ENCODE measurements at places on chromosomes 3 and 15. TPM values are rescaled to one million over a fixed set of nuclear protein-coding genes. Genes with fewer than 3 reads are reported as not detected.

DNA sequence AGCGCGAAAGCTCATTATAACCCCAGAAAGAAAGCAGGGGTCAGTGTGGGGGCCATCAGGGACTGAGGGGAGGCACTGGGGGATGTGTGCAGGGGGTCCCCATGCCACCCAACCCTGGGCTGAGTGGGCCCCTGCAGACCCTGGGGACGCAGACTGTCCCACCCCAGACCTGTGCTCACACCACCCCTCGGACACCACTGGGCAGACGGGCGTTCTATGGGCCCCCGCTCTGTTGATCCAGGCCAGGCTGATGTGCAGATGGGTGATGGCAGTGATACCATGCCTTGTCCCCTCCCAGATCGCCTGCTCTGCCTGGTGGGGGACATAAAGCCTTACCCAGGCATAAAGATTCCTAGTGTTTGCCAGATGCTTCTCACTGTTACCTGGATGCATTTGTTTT, 259.7 kb upstream of the TLE3 start:
- DNase-seq = no peak

DNA sequence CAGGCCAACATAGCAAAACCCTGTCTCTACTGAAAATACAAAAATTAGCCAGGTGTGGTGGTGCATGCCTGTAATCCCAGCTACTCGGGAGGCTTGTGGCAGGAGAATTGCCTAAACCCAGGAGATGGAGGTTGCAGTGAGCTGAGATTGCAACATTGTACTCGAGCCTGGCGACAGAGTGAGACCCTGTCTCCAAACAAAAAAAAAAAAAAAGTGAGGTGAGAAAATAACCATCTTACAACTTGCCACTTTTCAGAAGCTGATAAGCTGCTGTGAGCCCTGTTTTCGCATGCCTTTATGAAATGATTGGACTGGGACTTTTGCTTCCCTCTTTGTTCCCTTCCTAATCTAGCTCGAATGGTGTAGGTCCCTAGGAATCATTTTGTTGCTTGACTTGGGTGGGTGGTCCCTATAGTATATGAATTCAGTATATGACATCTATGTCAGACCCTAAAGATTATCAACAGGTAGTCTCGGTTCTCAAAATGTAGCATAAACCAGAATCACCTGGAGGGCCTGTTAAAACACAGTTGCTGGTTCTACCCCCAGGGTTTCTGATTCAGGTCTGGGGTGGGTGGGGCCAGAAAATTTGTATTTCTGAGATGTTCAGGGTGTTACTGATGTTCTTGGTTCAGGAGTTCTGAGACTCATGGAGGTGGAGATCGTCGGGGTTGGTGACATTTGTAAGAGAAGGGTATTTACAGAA, 107.9 kb downstream of the FNDC3B start:
- peak; percentile 68 for DNase-seq

DNA sequence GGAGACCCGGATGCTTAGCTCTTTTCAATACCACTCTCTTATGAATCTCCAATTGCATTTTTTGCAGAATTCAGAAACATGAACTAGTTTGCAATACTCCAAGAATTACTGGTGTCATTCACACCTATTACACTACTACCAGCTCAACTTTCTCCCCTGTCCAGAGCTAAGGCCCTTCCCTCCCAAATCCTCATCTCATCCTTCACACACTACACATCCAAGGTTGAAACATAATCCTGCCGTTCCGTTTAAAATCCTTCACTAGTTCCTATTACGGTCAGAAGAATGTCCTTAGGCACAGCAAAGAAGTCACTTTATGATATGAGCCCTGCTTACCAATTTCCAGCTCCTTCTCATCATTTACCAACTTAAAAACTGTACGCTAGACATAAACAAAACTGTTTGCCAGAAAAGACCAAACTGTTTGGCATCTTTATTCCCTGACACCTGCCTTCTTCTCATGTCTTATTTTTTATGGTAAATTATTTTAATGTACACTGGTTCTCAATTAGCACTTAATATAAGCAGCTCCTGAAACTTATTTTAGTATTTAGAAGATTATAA, 22.6 kb downstream of the TBL1XR1 start:
- no peak for DNase-seq

- no peak for DNase-seq
Observed at GRCh38 chr3:12980596-12981290, 92.5 kb downstream of the IQSEC1 start.

GRCh38 chr15:70443486-70444273, 319.7 kb downstream of the UACA start:
- no peak for DNase-seq

DNA sequence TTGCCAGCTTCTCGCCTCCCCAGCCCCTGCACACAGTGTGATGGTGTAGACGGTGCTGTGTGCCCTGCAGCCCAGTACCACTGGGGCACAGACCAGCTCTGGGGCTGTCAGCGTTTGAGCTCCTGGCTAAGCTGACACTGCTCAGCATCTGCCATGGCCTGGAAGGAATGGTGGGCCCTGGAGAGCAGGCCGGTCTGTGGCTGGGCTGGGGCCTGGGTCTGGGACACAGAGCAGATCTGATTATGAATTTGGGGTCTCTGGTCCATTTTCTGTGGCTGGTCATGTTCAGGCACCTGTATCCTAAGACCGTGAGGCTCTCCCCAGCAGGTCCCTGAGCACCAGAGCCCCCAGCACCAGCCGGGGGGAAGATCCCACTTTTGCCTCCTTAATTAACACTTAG, 34.7 kb downstream of the HCN4 start:
- DNase-seq = no peak

DNA sequence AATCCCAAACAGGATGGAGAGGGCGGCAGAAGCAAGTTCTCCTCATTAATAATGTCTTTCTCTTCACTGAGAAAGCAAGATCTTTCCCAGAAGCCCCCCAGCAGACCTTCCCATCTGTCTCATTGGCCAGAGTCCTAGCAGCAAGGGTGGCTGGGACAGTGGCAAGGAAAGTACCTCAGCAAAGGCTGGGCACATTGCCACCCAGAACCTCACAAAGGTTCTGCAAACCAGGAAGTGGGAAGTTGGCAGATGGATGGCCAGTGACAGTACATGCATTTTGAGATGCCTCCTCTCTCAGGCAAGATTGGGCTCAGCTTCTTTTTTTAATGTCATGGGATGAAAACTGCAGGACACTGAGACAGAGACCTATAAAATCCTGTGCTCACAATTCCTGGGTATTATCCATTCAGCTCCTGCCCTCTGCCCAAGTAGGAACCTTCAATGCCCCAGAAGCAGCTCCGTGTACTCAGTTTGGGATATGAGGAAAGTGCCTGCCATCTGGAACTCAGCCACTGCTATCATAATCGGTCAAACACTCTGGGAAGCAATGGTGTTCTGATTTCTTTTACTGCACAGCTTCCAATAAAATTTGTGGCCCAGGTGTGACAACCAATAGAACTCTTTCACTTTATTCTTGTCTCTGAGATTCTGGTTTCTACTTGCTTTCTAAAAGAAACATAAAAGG, 25.5 kb downstream of the DPH3 start:
- DNase-seq = no peak

GRCh38 chr3:87390353-87390752, 114.0 kb upstream of the POU1F1 start:
- DNase-seq = no peak

DNA sequence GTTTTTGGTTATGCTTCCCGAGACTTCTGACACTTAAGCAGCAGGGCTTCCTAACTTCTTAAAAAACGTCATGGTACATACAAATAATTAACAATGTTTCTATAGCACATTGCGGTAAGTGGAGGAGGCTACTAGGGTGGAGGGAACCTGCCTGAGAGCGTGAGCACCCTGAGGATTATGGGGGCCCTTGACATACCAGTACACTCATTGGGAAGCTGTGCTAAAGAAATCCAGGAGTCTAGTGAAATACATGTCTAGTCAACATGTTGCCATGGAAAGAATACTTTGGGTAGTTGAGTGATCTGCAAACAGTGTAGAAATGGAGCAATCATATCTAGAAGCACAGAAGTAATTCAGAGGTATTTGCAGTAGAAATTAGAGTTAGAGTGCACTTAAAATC, 39.2 kb upstream of the MAPKBP1 start:
- no peak for DNase-seq

GRCh38 chr3:51622413-51622812, 48.6 kb upstream of the TEX264 start:
- no peak for DNase-seq

DNA sequence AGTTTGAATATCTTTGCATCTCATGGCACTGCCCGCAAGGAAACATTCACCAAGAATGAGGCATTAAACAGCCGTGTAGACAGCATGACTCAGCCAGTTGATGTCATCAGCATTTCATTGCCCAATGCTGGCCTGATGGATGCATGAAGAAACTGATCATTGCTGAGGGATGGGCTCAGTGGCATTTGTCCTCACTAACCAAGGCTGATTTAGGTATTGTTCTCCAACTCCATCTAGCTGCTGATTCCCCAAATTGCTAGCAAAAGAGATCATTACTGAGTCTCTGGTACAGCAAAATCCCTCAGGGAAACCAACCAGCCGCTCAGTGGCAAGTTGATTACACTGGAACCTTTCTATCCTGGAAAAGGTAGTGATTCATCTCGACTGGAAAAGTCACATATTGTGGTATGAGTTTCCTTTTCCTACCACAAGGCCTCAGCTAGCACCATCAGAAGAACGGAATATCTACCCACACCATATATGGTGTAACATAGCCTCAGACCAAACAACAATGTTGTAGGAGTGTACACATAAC, 186.5 kb upstream of the GAP43 start:
- no peak for DNase-seq

- no peak for DNase-seq
Observed at GRCh38 chr15:35181538-35181937, 96.4 kb upstream of the NANOGP8 start.

DNA sequence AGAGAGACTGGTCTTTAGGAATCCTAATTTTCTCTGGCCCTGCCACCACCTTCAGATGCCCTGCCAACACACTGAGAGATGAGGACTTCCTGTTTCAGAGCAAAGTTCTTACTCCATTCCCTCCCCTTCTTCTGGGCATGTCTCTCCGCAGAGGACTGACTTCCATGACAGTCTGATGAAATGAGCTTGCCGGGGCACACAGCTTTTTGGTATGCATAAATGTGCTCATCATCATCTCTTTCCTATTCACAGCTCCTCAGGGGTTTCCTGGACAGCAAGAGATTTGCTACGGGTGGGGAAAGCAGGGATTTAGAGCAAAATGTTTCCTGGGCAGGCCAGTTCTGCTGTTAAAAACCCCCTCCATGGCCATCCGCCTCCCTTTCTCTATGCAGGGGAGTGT, 27.6 kb upstream of the SEMA6D start:
- no peak for DNase-seq

DNA sequence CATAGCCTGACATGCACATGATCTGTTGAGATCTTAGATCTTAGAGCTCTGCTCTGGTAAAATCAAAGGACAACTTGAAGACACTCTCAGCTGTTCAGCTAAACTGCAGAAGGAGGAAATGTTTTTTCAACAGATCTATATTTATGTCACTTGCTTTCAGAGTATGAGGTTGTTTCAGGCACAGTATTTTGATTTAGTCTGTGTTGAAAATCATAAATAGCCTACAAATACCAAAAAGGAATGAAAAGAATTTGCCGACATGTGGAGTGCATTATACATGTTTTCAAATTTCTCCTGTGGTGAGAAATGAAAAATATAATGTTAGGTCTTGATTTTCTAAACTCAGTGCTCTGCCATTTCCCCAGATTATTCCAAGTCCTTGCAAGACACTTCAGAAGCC, 1118.4 kb downstream of the TBL1XR1 start:
- no peak for DNase-seq

GRCh38 chr3:186938716-186939115, 8.4 kb downstream of the ST6GAL1 start:
- DNase-seq = no peak

GRCh38 chr3:146314871-146315270, 64.0 kb upstream of the PLSCR4 start:
- DNase-seq = no peak

DNA sequence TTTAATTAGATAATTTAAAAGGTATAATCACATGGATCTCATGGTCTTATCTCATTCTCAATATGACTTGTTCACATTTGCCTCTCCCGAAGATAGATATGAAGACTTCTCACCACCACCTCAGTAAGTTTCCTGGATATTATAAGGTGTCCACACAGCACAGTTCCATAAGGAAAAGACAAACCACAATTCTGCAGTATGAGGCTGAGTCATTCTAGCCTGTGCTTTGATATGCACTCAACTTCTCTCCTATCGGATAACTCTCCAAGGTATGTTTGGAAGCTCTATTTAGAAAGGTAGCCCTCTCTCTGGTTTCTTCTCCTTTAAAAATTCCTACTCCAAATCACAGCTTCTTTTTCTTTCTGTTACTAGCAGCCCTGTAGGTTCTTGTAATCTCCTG, 612.8 kb downstream of the ZPLD1 start:
- DNase-seq = no peak

GRCh38 chr15:40545457-40545856, 19.4 kb downstream of the CCDC32 start:
- DNase-seq = no peak

DNA sequence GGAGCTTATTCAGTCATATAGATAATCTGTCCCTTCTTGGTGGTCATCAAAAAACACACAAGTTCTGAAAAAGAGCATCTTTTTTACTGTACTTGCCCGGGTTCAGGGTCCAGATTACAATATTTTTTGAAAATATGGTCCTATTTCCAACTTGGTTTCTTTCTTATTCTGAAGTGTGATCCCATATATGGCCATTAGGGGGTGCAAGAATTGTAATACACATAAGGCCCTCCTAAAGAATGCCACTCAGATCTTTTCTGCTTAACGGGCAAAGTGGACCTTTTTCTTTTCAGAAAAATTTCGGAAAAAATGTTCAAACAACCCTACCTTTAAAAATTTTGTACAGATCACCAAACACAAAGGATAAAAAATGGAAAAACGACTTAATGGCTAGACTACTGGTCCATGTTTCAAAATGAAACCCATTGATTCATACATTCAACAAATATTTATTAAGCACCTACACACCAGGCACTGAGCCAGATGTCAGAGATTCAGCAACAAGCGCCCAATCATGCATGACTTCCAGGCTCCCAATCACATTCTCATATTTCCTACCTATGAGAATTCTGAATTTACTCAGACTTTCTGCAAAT, 102.0 kb upstream of the MYRIP start:
- DNase-seq = peak; percentile 42

CHRNA7 gene
- not detected for total RNA-seq

SPATA12 gene
- not detected for total RNA-seq

FILIP1L gene
- 0.37 TPM for total RNA-seq

FBXO45 gene
- total RNA-seq = 9.1 TPM

TAGLN3 gene
- not detected for total RNA-seq

HDC gene
- 3.5 TPM for total RNA-seq

SOX14 gene
- not detected for total RNA-seq

All from CD4-positive, CD25-positive, alpha-beta regulatory T cell (primary cell).